B cell (primary cell): ENCODE measurements at places on chromosomes 1 and 21. TPM values are rescaled to one million over a fixed set of nuclear protein-coding genes. Genes with fewer than 3 reads are reported as not detected.

The GJA9 gene
- not detected in 2 replicates for total RNA-seq

The SPRR2B gene
- total RNA-seq = not detected in 2 replicates

The GTF2B gene
- total RNA-seq = 32.0 and 36.8 TPM in 2 replicates

The CD244 gene
- total RNA-seq = 0.15 TPM in 1 of 2 replicates, not detected in the other

The ATXN7L2 gene
- total RNA-seq = 10.1 and 10.9 TPM in 2 replicates

The C1orf87 gene
- total RNA-seq = not detected in 2 replicates

The MCOLN2 gene
- total RNA-seq = 25.8 and 35.3 TPM in 2 replicates

The WDR3 gene
- total RNA-seq = 14.9 and 18.5 TPM in 2 replicates
